Kasumi-1 (cell line): ENCODE measurements at places on chromosomes 7 and 10.

DNA sequence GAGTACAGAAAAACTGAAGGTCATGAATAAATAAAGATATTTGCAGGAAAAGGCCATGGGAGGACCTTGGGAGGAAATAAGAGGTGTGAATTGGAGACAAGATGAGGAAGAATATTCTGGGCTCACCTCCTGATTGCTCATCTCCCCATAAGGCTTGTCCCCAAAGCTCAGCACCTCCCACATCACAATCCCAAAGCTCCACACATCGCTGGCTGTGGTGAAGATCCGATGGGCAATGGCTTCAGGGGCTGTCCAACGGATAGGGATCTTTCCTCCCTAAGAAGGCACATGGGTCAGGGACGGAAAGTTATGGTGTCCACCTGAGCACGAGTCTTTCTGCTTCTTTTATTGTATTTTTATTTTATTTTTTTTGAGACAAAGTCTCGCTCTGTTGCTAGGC lies 12.9 kb downstream of the ZYX start:
- DNase-seq: no peak

GRCh38 chr7:139131-139530 lies 53.2 kb upstream of the FAM20C start:
- DNase-seq: no peak

DNA sequence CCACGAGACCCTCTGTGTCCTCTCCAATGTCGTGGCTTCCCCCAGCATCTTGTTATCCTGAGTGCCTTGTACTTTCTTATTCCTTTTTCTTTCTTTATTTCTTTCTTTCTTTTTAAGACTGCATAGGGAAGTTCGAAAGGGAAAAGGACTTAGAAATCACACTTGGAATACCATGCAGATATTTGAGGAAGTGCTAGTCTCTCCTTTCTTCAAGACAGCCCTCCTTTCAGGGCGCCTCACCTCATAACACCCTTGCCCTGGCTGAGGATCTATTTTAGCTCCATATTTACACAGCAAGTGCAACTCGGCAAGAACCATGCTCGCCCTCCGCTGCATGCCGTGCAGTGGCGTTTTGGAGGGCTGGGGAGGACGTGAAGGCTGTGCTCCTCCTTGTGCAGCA lies 232.3 kb upstream of the GLI3 start:
- no peak for DNase-seq

DNA sequence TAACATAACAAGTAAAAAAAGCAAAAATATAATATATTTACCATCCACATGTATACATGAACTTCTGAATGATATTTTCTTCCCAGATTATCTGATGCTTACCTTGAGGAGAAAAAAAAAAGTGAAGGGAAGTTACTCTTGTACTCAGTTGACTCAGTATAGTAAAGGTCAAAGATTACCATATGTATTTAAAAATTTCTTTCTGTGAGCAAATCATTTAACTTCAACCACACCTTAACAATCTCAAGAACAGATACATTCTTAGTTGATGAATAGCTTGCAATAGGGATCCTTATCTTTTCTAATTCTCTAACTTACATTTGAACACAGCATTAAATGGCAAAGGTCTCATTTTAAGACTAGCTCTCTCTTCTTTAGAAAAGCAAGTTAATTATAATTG lies 29.8 kb downstream of the PRR15 start:
- DNase-seq: no peak

- DNase-seq: no peak
Observed at GRCh38 chr10:6297951-6298381, 95.2 kb downstream of the PFKFB3 start.

DNA sequence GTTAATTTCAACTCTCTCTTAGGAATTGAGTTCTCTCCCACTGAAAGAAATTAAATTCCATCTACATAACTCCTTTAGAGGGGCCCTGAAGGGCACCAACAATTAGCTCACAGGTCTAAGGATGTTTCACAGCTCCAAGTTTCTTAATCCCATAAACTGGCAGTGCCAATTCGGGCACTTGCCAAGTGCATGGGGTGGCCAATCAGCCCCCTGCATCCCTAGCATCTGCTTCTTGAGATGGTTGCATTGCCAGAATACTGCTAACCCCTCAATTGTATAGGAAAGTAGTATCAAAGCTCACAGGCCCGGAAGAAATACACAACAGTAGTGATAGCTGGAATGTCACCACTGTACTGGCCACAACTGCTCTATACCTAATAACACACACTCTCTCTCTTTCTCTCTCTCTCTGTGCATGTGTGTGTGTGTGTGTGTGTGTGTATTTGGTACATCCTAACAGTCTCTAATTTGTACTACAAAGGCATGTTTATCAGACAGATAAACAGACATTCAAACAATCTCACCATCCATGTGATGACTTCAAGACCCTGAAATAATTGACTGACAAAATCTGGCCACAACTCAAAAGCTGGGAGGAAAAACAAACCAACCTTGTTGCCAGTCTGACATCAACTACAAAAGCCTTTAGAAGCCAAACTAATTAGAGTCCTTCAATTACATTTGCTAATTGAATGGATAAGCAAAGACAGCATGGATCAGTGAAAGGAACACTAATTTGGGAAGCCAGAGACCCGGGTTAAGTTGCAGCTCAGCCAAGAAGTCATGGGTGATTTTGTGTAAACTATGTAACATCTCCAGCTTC lies 27.8 kb downstream of the HIBADH start:
- no peak for DNase-seq
